ENCODE measurements at places on chromosomes 5 and 9. TPM values are rescaled to one million over a fixed set of nuclear protein-coding genes. Genes with fewer than 3 reads are reported as not detected.

LCN1 gene
- total RNA-seq = not detected

DNA sequence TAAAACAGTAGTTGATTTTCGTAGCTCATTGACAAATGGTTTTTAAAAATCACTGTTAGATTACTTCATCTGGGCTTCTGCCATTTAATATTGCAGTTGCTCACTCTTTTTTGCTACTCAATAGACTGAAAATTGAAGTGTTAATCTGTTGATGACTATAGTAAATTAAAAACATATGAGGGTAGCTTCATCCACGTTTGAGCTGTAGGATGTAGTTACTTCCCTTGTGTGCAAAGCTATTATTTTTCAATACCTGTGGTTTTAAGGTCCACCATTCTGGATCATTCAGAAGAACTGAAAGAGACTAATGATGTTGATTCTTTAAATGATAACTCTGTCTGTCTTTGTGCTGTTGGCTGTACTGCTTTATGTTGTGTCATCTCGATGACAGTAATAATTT, 74.7 kb downstream of the LNPEP start:
- DNase-seq = no peak

DNA sequence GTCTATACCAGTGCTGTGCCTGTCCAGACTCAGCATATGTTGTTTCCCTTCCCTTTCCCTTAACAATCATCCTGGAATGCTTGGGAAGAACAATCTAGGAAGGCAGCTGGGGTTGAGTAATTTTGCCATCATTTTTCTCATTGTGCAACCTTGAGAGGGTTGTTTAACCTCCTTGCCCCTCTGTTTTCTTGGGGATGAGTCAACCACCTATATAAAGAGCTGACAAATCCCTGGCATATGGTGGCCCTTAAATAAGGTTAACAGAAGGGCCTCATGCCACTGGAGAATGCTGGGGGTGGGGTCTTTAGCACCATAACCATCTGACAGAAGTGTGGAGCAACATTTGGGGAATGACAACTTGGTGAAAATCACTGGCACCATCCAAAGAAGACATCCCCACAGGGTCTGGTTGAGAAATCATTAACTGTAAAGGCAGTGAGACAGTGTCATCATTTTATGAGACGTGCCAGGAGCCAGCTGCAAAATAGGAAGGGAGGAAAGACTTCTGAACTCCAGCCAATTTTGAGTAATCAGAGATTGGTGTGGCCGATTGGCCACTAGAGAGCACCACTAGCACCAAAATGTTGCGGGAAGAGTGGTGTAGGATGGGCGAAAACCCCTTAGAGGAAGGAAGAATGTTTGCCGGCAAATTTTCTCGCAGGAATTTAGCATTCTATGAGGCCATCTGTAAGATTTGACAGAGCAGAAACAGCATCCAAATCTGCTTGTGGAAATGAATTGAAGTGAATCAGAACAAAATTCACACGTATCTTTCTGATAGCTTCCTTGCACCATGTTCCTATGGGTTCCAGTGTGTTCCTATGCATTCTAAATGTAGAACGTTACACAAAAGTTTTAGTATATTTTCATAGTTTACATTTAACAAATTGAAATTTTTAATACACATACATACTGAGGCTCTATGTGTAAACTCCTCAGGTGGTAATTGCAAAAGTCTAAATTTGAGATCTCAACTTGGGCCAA, 113.8 kb downstream of the MSX2 start:
- no peak for DNase-seq

DNA sequence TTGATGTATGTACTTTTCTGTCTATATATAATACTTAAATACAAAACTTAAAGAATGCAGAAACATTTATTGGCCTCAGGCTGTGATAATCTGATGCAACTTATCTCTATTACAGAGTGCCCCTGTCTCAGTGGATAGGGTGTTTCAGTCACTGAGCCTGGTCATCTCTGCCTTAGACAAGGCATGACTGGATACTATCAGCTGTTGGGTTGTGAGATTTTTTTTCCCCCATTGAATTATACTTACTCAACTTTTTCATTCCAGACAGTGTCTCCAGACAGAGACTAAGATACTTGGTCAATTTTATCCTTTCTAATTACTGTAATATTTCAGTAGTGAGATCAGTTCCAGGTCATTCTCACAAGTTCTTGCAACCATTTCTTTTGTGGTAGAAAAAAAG, 26.7 kb downstream of the XRCC4 start:
- no peak for DNase-seq

DNA sequence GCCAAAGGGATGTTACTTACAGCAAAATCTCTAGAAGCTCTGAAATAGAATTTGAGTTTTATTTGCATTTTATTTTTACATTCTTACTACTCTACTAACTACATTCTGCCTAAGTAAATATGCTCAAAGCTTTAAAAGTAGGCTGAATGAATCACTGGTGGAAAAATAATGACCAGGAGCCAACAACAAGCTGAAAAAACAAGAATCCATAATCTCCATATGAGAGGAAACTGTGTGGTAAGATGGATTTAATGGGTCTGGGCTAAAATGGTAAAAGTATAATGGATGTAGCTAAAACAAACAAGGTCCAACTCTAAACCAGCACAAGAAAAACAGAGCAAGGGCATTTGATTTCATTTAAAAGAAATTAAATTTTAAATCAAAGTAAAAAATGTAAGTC, 525.8 kb upstream of the FTMT start:
- no peak for DNase-seq

MOB3B gene
- 19.3 TPM for total RNA-seq

DNA sequence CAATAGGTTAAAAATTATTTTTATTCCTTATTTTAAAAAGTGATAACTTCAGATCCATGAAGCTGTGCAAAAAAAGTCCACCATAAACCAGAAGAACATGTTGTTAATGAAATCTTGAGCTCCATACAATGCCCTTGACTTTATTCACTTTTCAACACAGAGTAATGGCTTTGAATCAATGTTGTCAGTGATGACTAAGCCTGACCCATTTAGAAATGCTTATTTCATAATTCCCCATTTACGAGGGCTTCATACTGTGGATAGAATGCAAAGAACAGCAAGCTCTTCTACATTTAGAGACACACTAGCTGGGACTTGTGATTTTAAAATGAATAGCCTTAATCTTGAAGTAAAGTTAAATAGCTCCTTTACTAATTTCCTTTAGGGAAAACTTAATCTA, 25.7 kb upstream of the IL9 start:
- DNase-seq = no peak

GRCh38 chr5:168793841-168794837, 215.0 kb upstream of the PANK3 start:
- peak; percentile 17 for DNase-seq

- no peak for DNase-seq
These were observed 33.1 kb downstream of the SVEP1 start for GRCh38 chr9:110546411-110546871.

IFNA7 gene
- not detected for total RNA-seq

DNA sequence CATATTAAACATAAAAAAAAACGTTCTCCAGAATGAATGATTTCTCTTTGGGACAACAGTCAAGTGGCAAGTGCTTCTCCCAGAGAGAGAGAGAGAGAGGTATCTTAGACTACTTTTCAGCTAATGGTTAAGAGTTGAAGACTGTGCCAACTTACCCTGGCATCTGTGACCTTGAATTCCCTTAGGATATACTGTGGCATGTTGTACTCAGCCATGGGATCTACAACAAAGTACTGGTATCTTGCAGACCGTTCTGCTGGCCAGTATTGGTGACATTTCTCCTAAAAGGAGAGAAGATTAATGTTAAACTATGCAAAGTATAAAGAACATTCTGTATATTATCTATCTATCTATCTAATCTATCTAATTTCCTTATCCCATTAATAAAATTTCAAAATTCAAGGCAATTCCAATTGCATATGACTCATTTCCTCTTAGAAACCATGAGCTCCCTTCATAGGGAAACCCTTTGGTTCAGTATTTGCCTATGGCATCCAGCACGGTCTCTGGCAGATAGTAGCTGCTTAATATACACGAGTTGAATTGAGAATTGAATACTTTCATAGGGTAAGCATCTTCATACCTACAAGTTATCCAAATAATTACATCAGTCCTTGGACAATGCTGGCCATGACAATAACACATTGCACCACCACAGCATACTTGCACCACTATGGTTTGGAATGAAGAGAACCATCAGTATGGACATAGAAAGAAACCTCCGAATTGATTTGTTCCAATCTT, 539.4 kb upstream of the DMAC1 start:
- DNase-seq = no peak

SLC45A2 gene
- 0.66 TPM for total RNA-seq

- no peak for DNase-seq
These were observed 116.5 kb downstream of the MVB12B start for GRCh38 chr9:126443144-126443543.

SCGB3A2 gene
- total RNA-seq = not detected

- no peak for DNase-seq
These were observed 59.4 kb downstream of the CXXC5 start for GRCh38 chr5:139707445-139708003.

All from mucosa of gallbladder (tissue), 1 donor.